ENCODE measurements at places on chromosomes 2 and 18.

- no peak for DNase-seq
Observed at GRCh38 chr2:240637901-240638345, 12.6 kb downstream of the GPR35 start.

- DNase-seq: peak; percentile 57
Observed at GRCh38 chr2:60554074-60554645, 706 bp upstream of the BCL11A start.

DNA sequence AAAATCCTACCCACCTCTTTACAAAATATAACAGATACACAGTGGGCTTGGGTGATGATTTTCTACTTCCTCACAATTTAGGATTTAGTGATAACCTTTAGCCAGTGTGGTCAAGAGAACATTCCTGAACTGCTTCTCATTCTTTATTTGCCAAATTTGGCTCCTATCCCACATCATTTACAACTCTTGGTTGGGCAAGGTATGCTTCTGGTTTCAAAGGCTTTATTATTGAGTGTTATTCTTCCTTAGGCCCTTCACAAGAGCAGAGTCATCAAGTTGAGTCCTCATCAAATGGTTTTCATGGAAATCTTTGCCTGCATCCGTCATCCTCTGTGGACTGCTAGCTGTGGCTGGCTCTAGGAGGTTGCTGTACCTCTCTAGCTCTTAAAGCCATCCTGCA, 472.0 kb upstream of the ETAA1 start:
- no peak for DNase-seq

DNA sequence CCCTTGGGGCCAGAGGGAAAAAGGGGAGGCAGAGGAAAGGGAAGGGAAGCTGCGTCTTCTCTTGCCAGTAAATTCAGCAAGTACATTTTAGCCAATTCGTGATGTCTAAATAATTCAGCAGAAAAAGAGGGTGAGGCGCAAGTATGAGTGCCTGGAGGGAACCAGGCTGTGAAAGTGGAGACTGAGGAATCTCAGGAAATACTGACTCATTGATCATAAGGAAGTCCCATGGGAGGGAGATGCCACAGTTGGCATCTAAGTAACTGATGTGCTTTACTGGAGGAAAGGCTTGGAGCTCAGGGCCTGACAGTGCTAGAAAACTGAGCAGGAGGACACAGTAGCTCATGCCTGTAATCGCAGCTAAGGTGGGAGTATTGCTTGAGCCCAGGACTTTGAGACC, 31.1 kb downstream of the KIF5C start:
- DNase-seq: no peak

DNA sequence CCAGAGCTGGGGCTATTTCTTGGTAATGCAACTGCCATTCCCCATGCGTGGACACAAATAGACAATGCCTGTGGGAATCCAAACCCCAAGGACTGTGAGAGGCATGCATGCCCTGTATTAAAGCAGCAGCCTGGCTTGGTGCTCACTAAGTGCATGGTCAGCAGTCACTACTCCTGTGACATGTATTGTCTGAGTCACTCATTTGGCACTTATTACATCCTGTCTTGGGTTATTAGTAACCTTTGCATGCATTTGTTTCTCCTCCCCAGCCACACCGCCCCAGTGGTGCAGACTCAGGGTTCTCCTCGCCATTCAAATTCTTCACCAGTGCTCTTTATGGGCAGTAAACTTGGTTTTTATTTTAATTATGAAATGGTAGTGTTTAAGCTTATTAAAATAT, 30.2 kb downstream of the PRKCE start:
- DNase-seq: no peak

- no peak for DNase-seq
Observed at GRCh38 chr18:23387265-23387664, 65.8 kb upstream of the RIOK3 start.

- no peak for DNase-seq
Observed at GRCh38 chr2:38076710-38077430, 919 bp upstream of the CYP1B1 start.

DNA sequence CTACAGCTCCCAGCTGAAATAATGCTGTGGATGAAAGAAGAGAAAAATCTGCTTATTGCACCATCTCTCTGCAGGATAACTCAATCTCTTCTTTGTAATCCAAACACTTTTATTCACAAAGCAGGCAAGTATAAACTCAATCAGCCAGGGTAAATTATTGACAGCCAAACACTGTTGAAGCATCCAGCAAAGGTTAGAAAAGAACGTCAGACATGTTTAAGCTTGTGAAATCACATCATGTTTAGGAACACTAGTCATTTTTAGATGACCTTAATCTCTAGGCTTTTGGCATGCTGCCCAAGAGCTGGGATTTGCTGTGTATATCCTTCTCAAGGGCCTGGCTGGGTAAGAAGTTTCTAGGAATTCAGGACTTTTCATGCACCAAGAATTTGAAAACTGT, 1148.1 kb upstream of the FANCL start:
- no peak for DNase-seq

DNA sequence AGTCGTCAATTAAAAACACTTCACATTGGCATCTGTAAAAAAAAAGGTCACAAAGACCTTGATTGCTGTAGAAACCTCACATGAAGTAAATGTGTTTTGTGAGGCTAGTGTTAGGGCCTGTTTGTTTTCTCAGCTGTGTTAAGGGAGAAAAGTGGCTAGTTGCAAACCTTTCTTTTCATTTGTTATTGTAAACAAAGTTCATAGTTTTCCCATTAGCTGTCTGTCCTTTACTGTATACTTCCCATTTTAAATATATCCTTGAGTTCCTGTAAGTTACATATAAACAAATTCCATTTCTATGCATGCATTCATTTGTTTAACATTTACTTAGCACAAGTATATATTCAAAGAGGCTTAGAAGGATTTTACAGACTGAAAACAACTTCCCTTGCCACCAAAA, 1250.2 kb downstream of the LRP1B start:
- DNase-seq: no peak

DNA sequence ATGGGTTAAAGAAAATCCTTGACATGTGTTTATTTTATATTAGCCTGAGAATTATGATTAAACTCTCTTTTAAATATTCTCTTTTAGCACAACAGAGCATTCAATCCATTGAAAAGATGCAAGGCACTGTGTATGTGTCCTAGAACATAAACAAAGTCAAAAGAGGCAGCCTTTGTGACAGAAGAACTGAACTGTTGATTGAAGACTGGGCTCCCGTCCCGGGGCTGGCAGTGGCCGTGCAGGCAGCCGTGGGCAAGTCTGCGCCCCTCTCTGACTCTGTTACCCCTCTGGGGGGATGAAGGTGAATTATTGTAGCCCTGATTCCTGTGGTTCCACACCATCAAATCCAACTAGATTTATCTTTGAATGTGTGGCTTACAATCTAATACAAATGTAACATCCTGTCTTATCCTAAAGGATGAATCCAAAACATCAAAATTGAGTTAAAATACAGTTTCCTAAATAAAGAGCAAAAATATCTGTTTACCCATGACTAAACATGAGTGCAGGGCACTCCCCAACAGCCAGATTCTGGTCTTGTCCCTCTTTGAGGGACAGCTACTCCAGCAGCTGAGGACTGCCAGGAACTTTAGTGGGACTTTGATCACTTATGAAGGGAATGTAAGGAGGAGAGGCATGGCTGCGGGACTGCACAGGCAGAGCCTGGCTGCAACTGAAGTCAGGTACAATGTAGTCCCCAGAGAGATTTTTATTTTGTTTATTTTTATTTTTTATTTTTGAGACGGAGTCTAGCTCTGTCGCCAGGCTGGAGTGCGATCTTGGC, 37.3 kb upstream of the SH3BP4 start:
- no peak for DNase-seq

GRCh38 chr2:161424891-161425727, 9.0 kb downstream of the TBR1 start:
- DNase-seq: no peak

DNA sequence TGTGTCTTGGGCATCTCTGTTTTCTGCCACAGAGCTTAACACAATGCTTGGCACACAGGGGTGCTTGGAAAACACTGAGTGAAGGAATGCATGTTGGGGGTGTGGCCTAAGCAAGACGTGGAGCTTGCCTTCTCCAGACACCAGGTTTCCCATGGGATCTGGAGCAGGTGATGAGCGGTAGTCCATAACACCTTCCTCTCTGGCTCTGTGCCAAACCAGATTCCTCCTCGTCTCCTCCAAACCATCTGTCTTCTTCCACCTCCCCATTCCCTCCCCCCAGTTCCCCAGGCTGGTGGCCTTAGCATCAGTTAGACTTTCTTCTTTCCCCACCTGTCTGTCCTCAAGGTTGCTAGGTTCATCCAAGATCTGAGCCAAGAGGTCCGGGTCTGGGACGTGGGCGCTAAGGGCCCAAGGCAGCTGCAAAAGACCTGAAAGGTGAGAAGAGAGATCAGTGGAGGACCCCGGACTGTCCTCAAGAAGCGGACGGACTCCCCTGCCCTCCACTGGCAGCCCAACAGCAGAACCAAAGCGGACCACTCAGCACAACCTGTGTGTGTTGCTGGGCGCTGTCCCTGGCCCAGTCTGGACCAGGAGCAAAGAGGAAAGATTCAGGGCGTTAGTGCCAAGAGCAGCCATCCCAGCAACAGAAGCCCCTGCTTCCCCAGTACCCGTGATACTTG, 1.2 kb upstream of the ITM2C start:
- no peak for DNase-seq

- no peak for DNase-seq
Observed at GRCh38 chr18:59705145-59705544, 7.9 kb upstream of the CCBE1 start.

- DNase-seq: no peak
Observed at GRCh38 chr2:95333888-95334338, 36.8 kb downstream of the KCNIP3 start.

DNA sequence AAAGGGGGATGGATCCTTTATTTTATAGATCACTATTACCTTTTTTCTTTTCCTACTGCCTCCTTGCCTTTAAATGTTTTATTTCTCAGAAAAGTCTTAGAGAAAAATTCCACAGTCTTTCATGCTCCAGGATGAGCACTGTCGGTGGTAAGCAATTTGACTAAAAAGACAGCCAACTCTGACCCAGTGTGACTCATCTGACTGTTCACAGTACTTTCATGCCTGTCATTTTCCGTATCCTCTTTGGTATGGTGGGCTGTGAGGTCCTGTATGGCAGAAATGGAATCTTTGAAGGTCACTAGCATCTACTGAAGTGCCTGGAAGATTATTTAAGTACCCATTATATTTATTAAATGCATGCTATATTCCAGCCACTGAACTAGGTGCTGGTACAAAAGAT, 2.1 kb upstream of the RFTN2 start:
- DNase-seq: no peak

GRCh38 chr2:203782262-203782976, 76.0 kb downstream of the CD28 start:
- DNase-seq: no peak

DNA sequence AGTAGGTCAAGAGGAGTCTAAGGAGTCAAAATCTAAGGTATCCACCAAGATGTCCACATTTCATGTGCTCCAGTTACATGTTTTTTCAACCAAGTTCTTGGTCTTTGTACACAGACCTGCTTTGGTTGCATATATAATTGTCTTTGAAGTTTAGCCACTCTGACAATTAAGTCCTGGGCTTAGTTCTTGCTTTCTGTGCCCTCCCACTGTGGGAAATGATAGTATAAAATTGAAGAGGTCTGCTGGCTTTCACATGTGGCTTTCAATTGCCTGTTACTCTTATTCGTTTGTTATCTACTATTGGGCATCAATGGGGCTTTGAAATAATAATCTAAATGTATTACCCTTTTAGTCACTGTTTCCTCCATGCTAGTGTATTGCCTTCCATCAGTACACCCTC, 72.8 kb downstream of the TBR1 start:
- no peak for DNase-seq

GRCh38 chr2:205776139-205776538, 93.8 kb downstream of the NRP2 start:
- peak; percentile 59 for DNase-seq

DNA sequence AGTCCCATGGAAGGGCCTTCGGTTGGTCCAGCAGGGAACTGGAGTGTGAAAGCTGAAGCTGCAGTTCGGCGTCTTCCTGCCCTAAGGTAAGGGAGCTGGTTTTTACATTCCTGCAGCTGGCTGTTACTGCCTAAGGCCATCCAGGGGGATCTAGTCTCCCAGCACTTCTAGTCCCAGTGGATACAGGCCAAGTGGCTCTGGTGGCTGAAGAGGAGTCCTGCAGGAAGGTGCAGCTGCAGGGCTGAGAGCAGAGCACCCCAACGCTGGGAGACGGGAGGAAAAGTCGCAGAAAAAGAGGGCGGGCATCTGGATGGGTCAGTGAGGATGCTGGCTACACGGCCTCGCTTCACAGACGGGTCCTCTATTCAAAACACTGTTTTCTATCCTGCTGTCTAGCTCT, 225.0 kb upstream of the HS6ST1 start:
- DNase-seq: no peak

DNA sequence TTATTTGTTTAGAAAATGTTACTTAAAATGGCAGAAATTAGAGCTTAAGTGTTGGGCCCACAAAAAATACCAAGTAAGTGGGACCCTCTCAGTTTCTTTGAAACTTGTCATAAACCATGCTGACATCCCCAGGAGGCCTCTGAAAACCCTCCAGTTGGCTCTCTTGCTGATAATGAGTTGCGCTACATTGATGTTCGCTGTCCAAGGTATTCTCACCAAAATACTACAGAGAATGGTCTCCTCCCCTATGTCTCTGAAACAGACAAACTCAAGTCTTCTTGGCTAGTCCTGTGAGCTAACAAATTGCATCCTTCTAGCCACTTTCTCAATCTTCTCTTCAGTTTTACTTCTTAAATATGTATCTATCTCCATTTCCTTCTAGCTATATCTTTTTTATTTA, 669.4 kb downstream of the IRS1 start:
- DNase-seq: no peak

DNA sequence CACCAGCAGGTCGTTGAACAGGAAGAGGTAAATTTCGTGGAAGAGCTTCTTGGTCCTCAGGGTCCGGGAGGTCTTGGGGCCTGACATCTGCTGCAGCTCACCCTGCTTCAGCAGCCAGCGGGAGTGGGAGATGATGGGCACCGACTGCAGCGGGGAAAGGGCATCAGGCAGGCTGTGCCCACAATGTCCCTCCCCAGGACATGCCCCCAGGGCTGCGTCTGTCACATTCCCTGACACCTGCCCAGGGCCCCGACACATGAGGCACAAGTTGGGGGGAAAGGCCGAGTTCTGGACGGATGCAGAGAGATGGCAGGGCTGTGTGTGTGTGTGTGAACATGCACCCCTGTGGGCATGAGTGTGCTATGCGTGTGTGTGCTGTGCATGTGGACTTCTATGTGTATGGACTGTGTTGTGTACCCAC, 13.9 kb downstream of the SNORC start:
- no peak for DNase-seq

DNA sequence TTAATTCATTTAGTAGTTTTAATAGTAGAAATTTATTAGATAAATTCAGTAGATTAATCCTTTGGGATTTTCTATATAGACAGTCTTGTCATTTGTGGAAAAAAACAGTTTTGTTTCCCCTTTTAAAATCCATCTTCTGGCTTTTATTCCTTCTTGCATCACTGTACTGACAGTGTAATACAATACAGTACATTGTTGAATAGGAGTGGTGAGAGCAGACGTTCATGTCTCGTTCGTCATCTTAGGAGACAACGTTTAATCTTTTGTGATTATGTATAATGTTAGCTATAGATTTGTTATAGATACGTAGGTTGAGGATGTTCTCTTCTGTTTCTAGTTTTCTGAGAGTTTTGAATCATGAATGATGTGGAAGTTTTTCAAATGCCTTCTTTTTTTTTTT, 61.8 kb downstream of the NCOA1 start:
- no peak for DNase-seq

- no peak for DNase-seq
Observed at GRCh38 chr2:226115102-226115831, 684.4 kb downstream of the IRS1 start.

All from hematopoietic multipotent progenitor cell treated with erythropoietin and hydrocortisone succinate and interleukin-3 and kit ligand, for 17 days (in vitro differentiated cells).